ENCODE measurements at places on chromosomes 5 and 9.

GRCh38 chr5:43663916-43664315 is 60.9 kb downstream of the NNT start:
- DNase-seq, result no peak

DNA sequence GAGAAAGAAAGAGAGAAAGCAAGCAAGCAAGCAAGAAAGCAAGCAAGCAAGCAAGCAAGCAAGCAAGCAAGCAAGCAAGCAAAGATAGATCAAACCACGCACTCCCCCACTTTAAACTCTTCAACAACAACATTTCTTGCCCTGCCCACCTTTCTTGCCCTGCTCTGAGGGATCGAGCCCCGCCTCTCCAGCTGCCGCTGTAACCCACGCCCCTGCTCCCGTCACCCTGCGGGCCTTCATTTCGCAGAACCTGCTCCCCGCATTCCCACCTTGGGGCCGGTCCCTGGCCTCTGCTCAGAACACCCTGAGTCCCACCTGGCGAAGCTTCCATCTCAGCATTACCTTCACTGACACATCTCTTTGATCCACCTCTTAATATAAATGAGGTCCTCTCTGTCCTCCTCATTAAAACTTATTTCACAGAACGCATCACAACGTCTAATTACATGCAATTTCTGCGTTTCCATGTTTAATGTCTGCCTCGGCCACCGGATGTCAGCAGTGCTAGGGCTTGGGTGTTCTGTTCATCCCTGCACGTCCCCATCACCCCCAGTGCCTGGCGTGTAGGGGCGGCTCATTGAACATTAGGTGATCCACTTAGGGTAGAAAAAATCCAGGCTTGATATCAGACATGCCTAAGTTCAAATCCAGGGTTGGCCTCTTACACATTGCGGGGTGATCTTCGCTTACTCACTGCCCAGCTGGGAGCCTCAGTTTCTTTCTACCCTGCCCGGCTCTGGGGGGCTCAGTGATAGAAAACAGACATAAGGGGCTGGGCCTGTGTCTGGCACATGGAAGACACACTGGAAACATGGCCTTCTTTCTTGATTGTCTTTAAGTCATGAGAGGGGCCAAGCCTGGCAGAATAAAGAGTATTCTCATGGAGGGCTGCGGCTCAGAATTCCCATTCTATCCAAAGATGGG is 187.6 kb downstream of the DAB2IP start:
- no peak for DNase-seq

- DNase-seq, result no peak
These were observed 144.6 kb downstream of the CMYA5 start for GRCh38 chr5:79834098-79834753.

GRCh38 chr9:73689051-73689870 is 537.6 kb downstream of the ANXA1 start:
- no peak for DNase-seq

GRCh38 chr9:129037767-129038098 is 1.3 kb downstream of the MIGA2 start:
- no peak for DNase-seq

DNA sequence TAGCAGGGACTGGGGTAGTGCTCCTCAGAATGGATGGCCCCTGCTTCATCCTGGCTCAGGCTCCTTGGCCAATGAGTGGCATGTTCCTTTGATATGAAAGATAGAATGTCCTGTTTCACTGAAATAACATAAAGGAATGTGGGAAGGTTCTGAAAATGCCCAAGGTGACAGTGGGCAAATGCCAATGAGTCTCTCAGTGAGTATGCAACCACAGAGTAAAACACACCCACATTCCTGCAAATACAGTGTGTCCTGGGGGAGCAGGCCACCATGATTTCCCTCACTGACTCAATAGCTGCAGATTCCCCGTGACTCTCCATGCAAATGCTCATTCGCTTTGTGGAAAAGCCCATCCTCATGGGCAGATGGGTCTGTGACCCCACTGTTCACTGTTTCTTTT is 36.4 kb downstream of the ZNF366 start:
- no peak for DNase-seq

DNA sequence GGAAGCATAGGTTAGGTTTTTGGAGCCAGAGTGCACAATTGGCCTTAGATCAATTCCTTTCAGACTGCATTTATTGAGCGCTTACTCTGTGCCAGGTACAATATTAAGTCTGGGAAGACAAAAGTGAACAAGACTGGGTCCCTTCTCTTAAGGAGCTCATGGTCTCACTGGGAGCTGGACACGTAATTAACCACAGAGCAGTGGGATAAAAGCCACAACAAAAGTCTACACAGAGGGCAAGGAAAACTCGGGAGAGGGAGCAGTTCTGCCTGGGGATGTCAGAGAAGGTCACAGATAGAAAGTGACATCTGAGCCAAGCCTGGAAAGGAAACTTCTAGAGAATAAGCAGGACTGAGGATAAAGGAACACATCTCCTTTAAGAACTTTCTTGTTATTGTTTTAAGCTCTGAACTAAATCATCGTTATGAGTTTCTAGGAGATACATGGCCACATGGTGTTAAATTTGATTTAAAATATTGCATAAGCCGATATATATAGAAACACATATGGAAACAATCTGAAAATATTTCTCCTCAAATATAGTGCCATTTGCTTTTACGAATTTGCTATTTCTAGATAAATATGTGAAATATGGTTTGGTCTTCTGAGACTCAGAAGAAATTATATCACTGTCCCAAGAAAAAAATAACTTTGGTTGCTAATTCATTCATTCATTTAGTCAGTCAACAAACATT is 40.1 kb upstream of the PDE8B start:
- no peak for DNase-seq

DNA sequence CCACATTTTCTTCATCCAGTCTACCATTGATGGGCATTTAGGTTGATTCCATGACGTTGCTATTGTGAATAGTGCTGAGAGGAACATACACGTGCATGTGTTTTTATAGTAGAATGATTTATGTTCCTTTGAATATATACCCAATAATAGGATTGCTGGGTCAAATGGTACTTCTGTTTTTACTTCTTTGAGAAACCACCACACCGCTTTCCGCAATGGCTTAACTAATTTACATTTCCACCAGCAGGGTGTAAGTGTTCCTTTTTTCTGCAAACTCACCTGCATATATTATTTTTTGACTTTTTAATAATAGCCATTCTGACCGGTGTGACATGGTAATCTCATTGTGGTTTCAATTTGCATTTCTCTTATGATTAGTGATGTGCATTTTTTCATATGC is 82.2 kb upstream of the RFX3 start:
- DNase-seq, result no peak

- DNase-seq, result no peak
These were observed 481.6 kb downstream of the SPATA31A7 start for GRCh38 chr9:61671276-61671973.

Measured in DMS79 (cell line).